ENCODE measurements at places on chromosomes 7 and 10.

GRCh38 chr7:45974540-45975360 lies 53.7 kb upstream of the IGFBP3 start:
- DNase-seq, result no peak

- DNase-seq, result no peak
These were observed 183.9 kb downstream of the SGMS1 start for GRCh38 chr10:50439806-50440205.

DNA sequence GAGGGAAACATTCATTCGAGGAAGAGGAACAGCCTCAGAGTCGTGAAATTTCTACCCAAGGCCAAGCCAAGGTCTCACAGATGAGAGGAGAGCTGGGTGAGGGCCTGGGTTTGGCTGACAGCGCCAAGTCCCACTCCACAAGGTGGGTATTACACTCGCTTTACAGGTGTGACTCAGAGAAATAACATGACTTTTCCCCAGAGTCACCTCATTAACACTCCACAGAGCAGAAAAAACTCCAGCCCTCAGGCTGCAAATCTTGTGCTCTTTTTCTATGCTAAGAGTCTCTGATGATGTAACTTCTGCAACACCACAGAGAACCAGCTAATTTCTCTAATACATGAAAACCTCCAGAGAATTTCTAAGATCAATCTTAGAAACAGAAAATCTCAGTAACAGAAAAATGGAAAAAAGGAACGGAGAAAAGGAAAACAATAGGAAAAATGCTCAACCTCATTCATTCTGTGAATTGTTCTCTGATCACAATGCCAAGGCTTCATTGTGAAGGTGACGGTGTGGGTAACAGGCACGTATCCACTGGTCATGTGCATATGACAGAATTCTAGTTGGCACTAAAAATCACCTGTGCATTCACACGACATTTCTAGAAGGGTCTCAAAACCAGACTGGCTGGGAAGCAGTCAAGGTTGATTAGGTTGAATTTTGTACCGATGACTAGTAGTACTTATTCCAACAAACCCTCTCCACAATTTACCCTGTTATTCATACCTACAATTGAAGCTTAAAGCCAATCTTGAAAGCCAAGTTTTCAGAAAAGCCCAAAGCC lies 20.3 kb downstream of the YWHAG start:
- DNase-seq, result no peak

GRCh38 chr7:30428246-30429155 lies 50.1 kb downstream of the NOD1 start:
- no peak for DNase-seq

DNA sequence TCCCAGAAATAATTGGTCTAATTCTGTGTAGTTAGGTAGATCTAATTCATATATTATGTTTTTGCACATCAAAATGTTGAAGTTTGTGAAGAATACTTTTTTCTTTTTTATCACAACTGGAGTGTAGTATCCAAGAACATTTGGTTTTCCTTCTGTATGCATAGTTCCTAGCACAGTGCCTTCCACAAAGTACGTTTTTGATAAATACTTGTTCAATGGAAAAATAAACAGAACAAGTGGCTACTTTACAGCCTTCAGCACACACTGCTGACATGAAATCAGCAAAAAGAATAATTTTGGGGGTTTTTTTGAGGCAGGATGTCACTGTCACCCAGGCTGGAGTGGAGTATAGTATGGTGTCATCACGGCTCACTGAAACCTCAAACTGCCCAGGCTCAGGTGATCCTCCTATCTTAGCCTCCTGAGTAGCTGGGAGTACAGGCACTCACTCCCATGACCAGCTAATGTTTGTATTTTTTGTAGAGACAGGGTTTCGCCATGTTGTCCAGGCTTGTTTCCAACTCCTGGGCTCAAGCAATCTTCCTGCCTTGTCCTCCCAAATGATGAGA lies 27.9 kb downstream of the TARP start:
- DNase-seq, result no peak

DNA sequence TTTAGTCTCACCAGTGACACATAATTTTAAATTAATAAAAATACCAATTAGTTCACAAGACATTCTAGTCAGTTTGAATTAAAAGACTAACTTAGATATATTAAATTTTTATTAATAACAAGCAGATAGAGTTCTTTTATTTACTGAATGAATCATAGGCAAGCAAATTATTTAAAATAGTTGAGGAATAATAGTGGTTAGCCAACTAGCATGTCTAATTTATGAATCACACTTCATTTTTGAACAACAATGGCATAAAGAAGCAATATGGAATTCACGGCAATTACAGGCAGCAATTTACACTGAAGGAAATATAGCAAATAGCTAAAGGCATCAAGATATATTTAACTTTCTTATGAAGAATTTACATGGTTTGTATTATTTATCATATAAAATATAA lies 187.0 kb upstream of the SLC26A5 start:
- DNase-seq, result no peak

DNA sequence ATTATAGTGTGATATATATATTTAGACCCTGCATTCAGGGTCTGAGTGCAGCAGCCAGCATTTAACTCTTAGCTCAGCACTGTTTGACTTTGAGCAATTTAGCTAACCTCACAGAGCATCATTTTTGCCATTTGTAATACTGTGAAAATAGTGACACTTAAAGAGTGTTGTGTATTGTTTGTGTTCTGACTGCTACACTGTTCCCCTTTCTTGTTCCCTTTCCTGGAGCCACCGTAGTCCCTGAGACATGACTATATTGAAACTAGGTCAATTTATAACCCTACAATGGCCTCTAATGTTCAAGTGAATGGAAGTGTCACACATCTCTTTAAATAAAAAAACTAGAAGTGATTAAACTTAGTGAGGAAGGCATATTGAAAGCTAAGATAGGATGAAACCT lies 20.3 kb upstream of the CD36 start:
- no peak for DNase-seq

DNA sequence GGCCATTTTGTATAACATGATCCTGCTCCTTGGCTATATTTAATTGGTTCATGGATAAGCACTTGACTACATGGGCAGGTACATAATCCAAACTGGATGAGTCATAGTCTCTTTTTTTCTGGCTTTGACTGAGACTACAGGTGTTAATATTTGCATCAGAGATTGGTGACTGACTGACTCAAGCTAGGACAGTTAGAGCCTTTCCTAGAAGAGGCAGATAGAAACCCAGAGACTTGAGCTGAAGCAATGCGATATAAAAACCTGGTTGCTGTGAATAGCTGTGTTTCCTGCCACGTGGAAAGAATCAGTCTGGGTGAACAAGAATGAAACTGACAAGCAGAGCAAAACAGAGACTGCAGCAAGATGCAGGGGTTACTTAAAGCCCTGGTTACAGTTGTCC lies 81.0 kb downstream of the SAMD9 start:
- DNase-seq, result no peak

GRCh38 chr7:110733221-110733620 lies 357.7 kb upstream of the LRRN3 start:
- DNase-seq, result no peak

GRCh38 chr7:66837007-66837406 lies 84.0 kb upstream of the TMEM248 start:
- DNase-seq, result peak; percentile 20

DNA sequence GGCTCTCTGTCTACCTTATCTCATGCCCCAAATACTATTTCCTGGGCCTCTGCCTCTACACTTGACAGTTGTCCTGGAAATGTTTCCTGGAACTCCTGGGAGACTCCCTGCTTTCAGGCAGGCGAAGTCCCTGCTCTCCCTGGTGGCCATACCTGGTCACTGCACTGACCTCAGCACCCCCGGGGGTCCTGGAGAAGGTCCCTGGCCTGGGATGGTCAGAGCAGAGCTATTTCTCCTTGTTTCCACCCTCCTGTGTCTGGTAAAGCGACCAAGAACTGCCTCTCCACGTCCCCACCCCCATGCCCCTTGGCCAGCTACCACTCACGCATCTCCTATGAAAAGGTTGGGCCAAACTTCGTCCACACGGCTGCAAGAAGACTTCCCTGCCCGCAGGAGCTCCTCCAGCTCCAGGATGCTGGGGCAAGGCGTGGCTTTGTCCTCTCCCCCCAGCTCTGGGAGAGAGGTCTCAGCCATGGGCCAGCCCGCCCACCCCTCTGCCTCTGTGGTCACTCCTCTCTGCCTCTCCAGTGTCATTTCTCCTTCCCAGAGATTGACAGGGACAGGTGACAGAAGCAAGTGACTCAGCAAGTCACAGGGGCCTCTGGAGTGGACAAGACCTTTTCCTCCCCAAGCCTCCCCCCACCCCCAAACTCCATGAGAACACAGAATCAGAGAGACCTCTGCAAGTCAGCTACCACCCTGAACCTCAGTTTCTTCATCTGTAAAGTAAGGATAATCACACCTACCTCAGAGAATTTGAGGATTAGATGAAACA lies 2.6 kb upstream of the SAMD8 start:
- no peak for DNase-seq

DNA sequence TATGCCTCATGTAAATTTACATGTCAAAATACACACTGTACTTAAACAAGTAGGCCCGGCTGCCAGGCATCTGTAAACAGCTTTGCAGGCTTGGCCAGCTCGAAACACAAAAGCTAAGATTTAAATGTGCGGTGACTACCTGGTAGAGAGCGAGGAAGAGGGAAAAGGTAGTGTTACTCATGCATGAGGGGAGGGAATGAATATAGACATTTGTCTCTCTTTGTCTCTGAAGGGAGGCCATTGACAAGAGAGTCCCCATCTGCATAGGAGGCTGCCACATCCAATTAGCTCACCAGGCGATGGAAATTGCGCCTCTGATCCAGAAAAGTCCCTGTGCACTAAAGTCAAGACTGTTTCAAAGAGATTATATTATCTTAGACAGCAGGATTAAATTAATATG lies 535.8 kb downstream of the PTPRN2 start:
- DNase-seq, result no peak

DNA sequence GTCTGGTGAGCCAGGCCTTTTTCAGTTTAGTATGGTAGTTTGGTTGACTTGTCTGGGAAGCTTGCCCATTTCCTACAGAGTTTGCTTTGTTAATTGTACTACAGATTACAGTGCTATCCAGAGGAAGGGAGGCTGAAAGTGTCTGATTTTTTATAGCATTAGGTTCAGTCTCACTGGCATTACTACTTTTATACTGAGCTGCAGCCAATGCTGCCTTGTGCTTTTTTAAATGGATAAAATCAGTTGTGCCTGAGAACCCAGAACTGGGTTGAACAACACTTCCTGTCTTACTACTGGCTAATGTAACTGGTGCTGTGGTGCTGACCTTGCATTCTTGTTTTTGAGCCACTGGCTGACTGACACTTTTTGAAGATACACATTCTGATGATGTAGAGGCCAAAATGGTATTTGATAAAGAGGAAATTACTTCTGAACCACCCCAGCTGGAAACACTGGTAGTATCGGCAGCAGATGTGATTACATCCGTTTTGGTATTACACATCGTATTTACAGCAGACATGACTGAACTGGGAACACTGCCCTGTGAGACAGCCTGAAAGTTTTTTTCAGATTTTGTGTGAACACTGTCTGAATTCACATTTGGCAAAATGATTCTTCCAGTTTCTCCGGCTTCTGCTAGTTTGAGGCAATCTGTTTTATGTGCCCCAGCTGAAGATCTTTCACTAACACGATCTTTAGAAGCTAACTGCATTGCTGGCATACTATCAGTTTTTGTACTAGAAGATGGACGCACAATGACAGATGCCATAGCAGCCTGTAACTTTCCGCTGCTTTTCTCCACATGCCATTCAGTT lies 74.1 kb downstream of the NRBF2 start:
- no peak for DNase-seq

GRCh38 chr7:69780379-69780778 lies 182.1 kb downstream of the AUTS2 start:
- DNase-seq, result no peak

GRCh38 chr7:29314148-29314547 lies 119.6 kb downstream of the CHN2 start:
- DNase-seq, result no peak

GRCh38 chr10:33772370-33773252 lies 438.1 kb upstream of the NRP1 start:
- no peak for DNase-seq

DNA sequence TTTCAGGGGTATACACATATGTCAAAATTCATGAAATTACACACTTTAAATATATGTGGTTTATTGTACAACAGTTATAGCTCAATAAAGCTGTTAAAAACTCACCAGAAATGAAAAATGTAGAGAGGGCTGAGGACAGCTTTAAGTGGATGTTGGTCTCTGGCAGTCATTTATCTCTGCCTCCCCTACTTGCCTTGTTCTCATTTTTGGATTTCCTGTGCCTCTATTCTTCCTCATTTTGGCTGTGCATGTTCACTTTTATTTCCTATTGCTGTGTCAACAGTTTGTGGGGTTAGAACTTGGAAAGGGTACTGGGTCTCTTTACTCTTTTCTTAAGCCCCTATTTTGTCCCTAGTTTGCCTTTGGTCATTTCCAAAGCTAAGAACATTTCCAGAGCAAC lies 18.6 kb upstream of the MEST start:
- peak; percentile 47 for DNase-seq

- no peak for DNase-seq
These were observed 476.1 kb upstream of the MGMT start for GRCh38 chr10:128990986-128991385.

GRCh38 chr10:103852856-103853255 lies 2.5 kb downstream of the SH3PXD2A start:
- DNase-seq, result no peak

- DNase-seq, result no peak
These were observed 179.9 kb downstream of the SFMBT2 start for GRCh38 chr10:7230951-7231350.
